ENCODE measurements at places on chromosomes 12 and 14. TPM values are rescaled to one million over a fixed set of nuclear protein-coding genes. Genes with fewer than 3 reads are reported as not detected.

Gene PRIMA1
- not detected for total RNA-seq

Gene MDM1
- 9.7 TPM for total RNA-seq

Gene ARHGEF40
- total RNA-seq, result 16.4 TPM

Gene TPPP2
- total RNA-seq, result not detected

Gene RPGRIP1
- not detected for total RNA-seq

Gene ASB2
- total RNA-seq, result 0.28 TPM

Gene TDRD9
- total RNA-seq, result 0.37 TPM

Gene RILPL2
- 6.8 TPM for total RNA-seq

Gene PIANP
- not detected for total RNA-seq

Gene CD4
- total RNA-seq, result 0.43 TPM

Gene TAS2R8
- not detected for total RNA-seq

Gene BIN2
- not detected for total RNA-seq

Gene TSPAN31
- 64.6 TPM for total RNA-seq

Gene LRRK2
- 4.8 TPM for total RNA-seq

Gene DCP1B
- total RNA-seq, result 7.3 TPM

Gene SIX6
- not detected for total RNA-seq

Gene VCPKMT
- total RNA-seq, result 3.7 TPM

Gene CABP1
- 2.1 TPM for total RNA-seq

Gene FOXA1
- not detected for total RNA-seq

Gene FGD6
- total RNA-seq, result 6.2 TPM

Gene PLEKHD1
- total RNA-seq, result under 0.01 TPM

Gene DLGAP5
- 3.6 TPM for total RNA-seq

Gene MCRS1
- total RNA-seq, result 47.2 TPM

Gene DPY19L2
- total RNA-seq, result 1.8 TPM

Gene TTC9
- under 0.01 TPM for total RNA-seq

Gene ITFG2
- 9.8 TPM for total RNA-seq

Gene TSFM
- 24.3 TPM for total RNA-seq

Gene DLK1
- not detected for total RNA-seq

Gene SPPL3
- total RNA-seq, result 5.5 TPM

Gene IL22
- total RNA-seq, result not detected

Gene ALDH1L2
- total RNA-seq, result 44.7 TPM

Gene TGFB3
- 12.2 TPM for total RNA-seq

Gene FOXG1
- total RNA-seq, result under 0.01 TPM

Gene MORN3
- 0.65 TPM for total RNA-seq

Gene TCL1A
- total RNA-seq, result not detected

Gene SYCP3
- 0.14 TPM for total RNA-seq

Gene CRY1
- total RNA-seq, result 10.8 TPM

Gene PTPRO
- total RNA-seq, result 1.3 TPM

Gene C1QL4
- not detected for total RNA-seq

Gene LRRC10
- total RNA-seq, result not detected

Gene TMTC3
- 30.7 TPM for total RNA-seq

Gene CPM
- 3.0 TPM for total RNA-seq

Gene GPR84
- not detected for total RNA-seq

Gene AEBP2
- total RNA-seq, result 15.4 TPM

Gene RAD52
- 11.4 TPM for total RNA-seq

Gene ZC3H14
- 49.4 TPM for total RNA-seq

Gene CCDC175
- not detected for total RNA-seq

Gene PEBP1
- total RNA-seq, result 200 TPM

Gene GPD1
- total RNA-seq, result not detected

Gene NTS
- total RNA-seq, result 6.0 TPM

Data from smooth muscle cell of bladder (primary cell).